Stimulated activated CD4-positive, alpha-beta T cell treated with anti-CD3 and anti-CD28 coated beads, TNF-alpha, amount 100 ng/mL, for 48 hours (primary cell): ENCODE measurements at places on chromosomes 7 and 10.

GRCh38 chr7:94135180-94135579, 131.0 kb upstream of the BET1 start:
- DNase-seq, result no peak

GRCh38 chr10:8221451-8221850, 167.0 kb downstream of the GATA3 start:
- DNase-seq, result no peak

DNA sequence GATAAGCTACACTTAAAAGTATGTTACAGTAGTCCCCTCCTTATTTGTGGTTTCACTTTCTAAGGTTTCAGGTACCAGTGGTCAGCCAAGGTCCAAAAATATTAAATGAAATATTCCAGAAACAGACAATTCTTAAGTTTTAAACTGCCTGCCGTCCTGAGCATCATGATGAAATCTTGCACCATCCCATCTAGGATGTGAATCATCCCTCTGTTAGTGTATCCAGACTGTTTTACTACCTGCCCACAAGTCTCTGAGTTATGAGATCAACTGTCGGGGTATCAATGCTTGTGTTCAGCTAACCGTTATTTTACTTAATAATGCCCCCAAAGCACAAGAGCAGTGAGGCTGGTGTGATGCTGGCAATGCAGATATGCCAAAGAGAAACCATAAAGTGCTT, 11.4 kb downstream of the KDM7A start:
- no peak for DNase-seq

DNA sequence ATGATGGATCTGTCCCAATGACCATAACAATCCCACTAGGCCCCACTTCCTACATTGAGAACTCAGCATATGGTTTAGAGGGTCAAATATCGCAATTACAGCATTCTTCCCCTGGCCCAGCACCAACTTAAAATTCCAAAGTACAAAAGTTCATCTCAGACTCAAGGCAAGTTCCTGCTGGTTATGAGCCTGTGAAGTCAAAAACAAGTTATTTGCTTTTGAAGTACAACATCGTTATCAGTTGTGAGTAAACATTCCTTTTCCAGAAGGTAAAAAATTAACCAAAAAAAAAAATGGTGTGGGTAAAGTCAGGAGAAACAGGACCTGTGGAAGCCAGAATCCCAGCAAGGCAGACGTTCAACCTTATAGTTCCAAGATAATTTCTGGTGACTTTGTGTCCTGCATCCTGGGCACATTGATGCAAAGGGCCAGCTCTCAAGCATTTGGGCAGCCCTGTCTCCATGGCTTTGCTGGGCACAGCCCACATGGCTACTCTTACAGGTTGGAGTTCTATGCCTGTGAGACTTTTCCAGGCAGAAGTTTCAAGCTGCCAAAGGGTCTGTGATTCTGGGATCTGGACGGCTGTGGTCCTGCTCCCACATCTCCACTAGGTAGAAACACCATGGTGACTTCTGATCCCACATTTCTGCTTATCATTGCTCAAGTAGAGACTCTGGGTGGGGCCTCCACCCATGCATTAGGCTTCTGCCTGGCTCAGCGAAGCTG, 37.5 kb downstream of the AKR1C8 start:
- no peak for DNase-seq

GRCh38 chr7:43674559-43675436, 54.5 kb downstream of the COA1 start:
- DNase-seq, result no peak

GRCh38 chr10:87750817-87751216, 67.2 kb downstream of the ATAD1 start:
- no peak for DNase-seq

- DNase-seq, result no peak
These were observed at the start of gene SYCE1 for GRCh38 chr10:133565441-133566294. Gene SYCE1, minus strand, starts transcription at chr10:133565583. Its CDS starts 54 bp downstream, at chr10:133565529.

- peak; percentile 34 for DNase-seq
These were observed 47.4 kb upstream of the PRKAR1B start for GRCh38 chr7:774161-775109.

DNA sequence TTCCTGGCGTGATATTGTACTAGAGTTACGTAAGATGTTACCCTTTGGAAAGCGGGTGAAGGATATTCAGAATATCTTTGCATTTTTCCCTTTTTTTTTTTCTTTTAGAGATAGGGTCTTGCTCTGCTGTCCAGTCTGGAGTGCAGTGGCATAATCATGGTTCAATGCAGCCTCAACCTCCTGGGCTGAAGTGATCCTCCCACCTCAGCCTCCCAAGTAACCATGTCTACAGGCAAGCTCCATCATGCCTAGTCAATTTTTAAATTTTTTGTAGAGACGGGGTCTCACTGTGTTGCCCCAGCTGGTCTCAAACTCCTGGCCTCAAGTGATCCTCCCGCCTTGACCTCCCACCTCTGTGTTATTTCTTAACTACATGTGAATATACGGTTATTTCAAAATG, 18.4 kb downstream of the VPS41 start:
- DNase-seq, result no peak

DNA sequence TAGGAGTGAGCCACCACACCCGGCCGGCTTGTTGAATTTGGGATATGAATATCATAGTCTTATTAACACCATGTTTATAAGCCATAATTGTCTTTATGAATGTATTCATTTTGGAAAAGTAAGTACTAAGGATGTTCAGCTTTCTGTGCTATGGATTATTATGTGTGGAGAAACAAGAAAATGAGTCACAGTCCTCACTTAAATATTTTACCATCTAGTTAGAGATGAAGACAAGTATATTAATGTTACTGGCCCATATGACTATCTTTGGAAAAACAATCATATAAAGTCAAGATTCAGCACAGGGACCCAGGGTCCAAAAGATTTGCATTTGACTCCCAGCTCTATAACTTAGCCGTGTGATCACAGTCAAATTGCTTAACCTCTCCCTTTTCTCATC, 9.8 kb upstream of the TOMM7 start:
- DNase-seq, result no peak

- DNase-seq, result no peak
These were observed 12.7 kb downstream of the CHN2 start for GRCh38 chr7:29207162-29207801.

GRCh38 chr7:130814778-130815335, 80.8 kb upstream of the KLF14 start:
- no peak for DNase-seq

DNA sequence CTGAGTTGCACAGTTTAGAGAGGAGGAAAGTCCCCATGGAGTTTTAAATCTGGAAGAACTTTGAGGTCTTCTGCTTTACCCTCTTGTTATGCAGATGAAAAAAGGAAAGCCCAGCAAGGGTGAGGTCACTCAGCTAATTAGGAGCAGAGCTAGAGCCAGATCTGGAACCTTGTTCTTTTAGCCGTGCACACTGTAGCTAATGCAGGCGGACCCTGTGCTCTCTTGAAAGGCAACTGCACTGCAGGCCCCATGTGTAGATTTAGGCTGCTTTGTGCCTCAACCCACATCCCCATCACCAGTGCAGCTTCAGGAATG, 63.4 kb downstream of the SYPL1 start:
- DNase-seq, result no peak

DNA sequence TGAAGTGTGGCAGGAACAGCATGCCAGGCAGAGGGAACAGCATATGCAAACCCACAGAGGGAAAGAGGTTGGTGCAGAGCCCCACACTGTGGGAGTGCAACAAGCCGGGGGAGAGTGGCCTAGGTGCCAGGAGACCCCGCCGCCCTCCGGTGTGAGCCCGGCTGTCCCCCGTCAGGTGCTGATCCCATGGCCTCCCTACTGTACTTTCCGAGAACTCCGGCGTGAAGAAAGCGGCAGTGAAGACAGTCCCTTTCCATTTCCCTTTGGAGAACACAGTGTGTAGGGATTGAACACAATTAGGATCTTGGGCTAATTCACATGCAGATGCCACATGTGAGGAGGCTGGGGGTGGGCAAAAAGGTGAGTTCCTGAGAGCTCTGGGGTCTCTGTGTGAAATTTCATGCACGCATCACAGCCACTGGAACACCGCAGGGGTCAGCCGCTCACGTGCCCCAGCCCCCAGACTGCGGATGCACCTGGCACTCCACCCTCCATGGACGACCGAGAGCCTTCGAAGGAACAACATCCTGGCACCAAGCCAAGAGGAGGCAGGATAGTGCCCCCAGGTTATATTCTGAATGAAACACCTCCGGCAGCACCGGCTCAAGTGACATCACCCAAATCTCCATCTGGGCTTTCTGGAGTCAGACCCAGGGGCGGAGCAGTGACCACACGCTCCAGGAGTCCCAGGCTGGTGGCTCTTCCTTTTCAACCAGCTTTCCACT, 82.1 kb upstream of the PPP2R2D start:
- no peak for DNase-seq

DNA sequence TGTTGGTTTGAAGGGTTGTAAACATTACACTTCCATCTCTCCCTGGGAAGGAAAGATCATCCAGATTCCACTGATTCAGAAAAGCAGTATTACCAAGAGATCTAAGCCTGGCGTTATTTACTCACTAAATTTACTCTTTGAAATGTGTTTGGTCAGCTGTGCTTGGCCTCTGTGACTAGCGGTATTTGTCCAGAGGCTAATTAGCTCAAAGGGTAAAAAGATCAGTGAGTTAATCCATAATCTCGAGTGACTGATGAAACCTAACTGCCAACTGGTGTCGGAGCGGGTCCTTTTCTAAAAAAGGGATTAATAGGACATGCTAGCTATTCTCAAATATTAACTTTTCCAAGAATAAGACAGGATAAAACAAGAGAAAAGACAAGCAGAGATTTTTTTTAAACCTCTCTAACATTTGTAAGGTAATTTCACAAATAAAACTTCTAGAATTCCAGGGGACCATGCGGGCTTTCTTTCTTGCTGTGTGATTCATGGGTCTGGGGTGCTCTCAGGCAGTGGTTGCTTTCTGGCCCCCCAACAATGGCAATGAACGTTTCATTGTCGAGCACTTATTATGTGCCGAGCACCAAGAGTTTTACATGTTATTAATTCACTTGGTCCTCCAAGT, 247.3 kb upstream of the AOAH start:
- no peak for DNase-seq

DNA sequence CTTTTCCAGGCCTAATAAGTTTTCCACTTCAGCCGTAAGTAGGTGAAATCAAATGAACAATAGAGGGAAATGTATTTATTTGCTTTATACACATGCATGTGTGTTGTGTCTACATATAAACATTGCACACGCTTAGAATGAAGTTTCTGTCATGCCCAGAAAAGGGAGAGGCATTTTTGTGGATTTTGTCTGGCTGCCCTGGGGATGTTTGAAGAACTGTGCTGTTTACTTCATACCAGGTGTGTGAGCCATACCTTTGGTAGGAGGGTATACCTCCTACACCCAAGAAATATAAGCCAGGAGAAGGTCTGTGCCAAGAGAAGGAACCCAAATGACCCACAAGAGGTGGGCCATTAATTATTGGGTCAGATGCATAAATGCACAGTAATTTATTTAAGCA, 12.8 kb downstream of the GATAD1 start:
- no peak for DNase-seq

GRCh38 chr7:24395512-24395911, 111.5 kb downstream of the NPY start:
- no peak for DNase-seq

DNA sequence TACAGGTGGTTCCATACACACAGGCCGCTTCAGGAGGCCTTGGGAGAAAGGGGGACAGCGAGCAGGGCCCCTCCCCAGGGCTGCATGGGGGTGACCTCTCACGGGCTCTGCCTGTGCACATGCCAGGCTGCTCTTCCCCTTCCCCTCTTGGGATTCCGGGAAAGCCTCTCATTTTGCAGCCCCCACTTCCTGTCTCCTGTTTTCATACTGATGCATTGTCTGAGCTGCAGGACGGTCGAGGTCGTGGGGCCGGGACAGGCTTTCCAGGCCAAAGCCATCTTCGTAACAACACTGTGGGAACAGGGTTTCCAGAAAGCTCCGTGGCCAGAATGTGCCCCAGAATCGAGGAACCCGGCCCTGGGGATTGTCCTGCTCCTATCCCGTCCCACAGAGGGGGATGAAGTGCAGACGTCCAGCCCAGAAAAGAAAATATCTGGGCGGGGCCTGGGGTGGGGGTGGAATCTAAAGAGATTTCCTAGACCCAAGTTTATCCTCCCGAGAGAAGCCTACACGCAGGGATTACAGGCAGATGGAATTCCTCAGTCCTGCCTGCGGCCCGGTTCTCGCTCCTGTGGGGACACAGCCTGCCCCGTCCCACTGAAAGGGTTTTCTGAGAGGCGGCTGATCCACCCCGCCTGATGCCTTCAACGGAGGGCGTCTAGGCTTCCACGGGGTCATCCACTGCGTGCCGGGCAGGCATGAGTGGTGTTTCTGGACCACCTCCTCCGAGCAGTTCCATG, 29.5 kb upstream of the DNAAF5 start:
- DNase-seq, result no peak

DNA sequence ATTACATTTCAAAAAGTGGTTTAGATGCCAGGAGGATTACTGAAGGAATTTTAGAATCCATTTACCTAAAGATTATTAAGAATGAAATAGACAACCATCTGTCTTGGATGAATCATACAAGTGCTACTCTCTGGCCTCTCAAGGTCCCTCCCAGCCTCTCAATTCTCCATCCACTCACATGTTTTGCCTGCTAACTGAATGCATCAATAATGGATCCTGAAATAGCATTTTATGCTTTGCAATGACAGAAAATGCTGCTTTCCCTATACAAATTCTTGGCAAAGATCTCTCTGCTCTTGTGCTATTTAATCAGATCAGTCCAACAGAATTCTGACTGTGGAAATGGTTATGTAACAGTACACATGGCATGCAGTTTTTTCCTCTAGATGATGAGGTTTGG, 68.1 kb downstream of the HBP1 start:
- no peak for DNase-seq

DNA sequence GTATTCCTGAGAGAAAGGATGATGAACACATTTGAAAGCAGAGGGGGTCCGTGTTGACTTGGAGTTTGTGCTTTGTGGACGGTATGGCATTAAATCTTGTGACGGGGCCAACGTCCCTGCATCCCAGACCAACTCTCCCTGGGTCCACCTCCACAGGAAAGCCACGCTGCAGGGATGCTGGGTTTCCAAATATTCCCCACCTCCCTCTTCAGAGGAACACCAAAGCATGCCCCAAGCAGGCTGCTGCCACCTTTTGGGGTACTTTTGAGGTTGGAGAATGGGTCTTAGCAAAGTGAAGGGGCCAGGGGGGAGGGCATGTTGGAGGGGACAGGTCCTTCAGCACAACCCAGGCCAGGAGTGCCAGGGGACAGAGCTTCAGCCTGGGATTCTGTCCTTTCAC, 504.4 kb downstream of the TCERG1L start:
- no peak for DNase-seq
